ENCODE measurements at places on chromosomes 4 and X.

DNA sequence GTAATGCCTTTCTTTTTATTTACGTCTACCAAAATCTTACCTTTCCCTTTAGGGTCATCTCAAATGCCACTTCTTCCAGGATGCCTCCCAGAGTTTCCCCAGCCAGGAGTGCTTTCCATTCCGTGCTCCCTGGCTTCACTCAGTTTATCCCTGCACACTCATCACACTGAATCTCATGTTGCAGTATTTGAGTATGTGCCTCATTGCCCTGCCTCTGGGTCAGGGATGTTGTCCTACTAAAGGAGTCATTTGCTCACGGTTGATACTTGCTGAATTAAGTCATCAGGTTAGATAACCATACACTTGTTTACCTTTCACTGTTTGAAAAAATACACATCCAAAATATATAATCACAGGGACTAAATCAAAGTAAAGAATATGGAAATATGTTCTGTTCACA is 356.2 kb upstream of the GATB start:
- DNase-seq, result no peak

DNA sequence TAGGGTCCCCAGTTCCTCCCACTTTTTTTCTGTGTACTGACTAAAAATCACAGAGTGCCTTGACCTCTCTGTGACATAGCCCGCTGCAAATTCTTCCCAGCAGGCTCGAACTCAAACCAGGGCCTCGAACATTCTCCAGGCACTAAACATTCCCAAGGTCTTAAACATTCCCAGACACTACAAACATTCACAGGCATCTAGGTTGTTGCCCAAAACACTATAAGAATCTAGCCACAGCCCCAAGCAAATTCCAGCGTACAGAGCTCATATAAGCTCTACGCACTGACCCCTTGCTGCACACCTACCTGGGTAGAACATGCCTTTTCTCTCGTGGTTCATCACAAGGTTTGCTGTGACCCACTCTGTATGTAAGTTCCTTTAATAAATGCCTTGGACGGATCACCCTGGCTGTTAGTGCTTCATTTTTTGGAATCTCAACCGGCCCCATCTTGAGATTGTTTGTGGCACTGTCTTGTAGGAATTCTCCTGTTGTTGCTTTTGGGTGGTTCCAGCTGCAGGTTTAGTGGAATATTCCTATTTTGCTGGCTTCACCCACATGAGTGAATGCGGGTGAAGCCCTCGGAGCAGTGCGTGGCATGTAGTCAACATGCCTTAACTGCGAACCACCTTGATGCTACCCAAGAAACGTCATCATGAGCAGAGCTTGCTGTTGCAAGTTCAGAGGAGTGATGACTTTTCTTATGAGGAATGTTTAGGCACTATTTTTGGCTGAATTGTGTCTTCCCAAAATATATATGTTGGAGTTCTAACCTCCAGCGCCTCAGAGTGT is 230.0 kb downstream of the HS3ST1 start:
- no peak for DNase-seq

- no peak for DNase-seq
Observed at GRCh38 chrX:120446498-120446897, 22.6 kb downstream of the LAMP2 start.

DNA sequence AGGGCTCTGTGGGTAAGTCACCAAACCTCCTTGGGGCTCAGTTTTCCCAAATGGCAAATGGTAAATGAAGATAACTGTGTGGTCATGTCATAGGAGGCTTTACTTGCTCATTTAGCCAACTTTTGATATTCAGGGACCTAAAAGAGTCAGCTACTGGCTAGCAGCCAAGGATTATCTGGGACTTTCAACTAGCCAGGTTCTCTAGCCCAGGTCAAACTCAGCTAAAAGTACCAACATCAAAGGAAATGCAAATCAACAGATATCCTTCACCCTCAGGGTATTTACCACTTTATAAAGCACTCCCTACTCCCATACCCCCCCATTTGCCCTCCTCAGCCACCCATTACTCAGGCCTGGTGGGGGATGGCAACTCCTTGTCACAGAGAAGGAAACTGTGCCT is 7.5 kb downstream of the AMER1 start:
- no peak for DNase-seq

- no peak for DNase-seq
Observed at GRCh38 chr4:25949173-25949748, 35.2 kb downstream of the SMIM20 start.

DNA sequence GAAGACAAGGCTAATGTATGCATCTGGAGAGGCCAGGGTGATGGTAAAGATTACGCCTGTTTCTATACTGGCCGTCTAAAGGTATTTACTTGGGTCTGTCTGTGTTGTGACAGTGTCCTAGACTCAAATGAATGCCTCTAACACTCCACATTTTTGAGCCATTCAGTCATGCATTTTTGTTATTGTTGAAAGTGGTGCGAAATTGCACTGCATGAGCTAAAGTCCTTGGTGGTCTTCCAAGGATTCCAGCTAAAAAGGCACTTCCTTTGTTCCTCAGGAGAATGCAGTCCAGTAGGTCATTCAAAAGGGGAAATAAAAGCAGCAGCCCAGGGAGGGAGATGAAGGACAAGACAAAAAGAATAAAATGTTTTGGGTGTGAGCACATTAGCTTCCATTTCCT is 3.0 kb downstream of the GPC4 start:
- no peak for DNase-seq

- no peak for DNase-seq
Observed at GRCh38 chrX:150119323-150119722, 181.0 kb upstream of the EOLA2 start.

- DNase-seq, result no peak
Observed at GRCh38 chr4:162347156-162347841, 183.5 kb upstream of the FSTL5 start.

Data from activated CD4-positive, alpha-beta T cell treated with anti-CD3 and anti-CD28 coated beads for 4 hours (primary cell).